ENCODE measurements at places on chromosomes 7 and 10.
A peak's percentile ranks its signal among the peaks of the same experiment; 100 is the strongest.

- no peak for DNase-seq
Observed at GRCh38 chr7:127047521-127047920, 205.2 kb downstream of the GRM8 start.

GRCh38 chr10:130471486-130471885, 335.3 kb downstream of the GLRX3 start:
- no peak for DNase-seq

GRCh38 chr7:158595068-158595467, 7.4 kb upstream of the PTPRN2 start:
- DNase-seq: peak; percentile 97

- DNase-seq: no peak
Observed at GRCh38 chr7:47572094-47572445, 9.8 kb downstream of the TNS3 start.

- DNase-seq: no peak
Observed at GRCh38 chr7:148697256-148698006, 1.3 kb upstream of the CUL1 start.

DNA sequence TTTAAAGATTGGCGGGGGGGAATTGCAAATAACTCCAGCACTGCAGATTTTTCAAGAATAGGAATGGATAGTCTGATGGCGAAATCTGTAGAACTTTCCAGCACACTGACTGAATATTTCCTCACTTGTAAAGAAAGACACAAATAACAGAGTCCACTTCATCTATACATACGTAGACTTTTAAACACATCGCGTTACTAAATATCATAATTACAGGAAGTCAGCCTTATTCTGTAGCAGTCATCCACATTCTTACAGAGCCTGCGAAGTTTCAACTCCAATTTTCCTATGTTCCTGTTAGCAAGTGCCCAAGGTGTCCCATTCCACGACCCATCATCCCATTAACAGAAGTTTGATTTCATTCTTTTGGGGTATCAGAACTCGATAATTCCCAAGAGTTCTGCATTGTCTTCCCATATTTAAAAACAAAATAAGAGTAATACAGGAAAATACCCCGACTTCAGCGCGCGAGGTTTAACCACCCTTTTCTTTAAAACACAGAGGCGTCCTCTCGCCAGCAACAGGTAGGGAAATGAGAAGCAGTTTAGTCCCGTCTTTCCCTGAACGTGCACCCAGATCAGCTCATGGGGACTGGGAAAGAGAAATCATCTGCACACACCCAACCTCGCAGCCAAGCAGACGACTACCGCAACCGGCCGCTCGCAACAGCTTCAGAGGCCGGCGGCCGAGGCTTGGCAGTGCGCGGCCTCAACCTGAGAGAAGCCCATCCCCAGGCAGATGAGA, 880 bp downstream of the HERC4 start:
- DNase-seq: no peak

GRCh38 chr7:102303669-102304422, 17.2 kb downstream of the SH2B2 start:
- DNase-seq: no peak

GRCh38 chr7:86212976-86213375, 430.7 kb upstream of the GRM3 start:
- DNase-seq: no peak

- no peak for DNase-seq
Observed at GRCh38 chr10:95394161-95394880, 103.5 kb upstream of the PDLIM1 start.

DNA sequence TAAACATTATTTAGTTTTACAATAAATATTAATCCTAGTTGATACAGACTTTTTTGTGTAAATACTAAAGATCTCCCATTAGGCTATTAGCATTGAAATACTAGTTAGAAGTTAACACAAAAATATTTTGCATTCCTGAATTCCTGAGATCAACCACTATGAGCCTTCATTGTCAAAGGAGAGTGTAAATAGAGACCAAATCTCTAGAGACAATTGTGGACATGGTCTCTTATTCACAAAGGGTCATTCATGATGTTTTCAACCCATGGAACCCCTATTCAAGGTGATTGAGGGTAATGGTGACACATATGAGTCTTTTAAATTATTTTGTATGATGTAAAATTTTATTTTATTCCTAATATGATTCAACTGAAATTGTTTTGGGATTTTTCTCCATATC, 1454.8 kb upstream of the LRRTM3 start:
- no peak for DNase-seq

GRCh38 chr7:94170836-94171235, 166.7 kb upstream of the BET1 start:
- no peak for DNase-seq

Data from esophagus muscularis mucosa (tissue), 4 donors.